ENCODE measurements at places on chromosomes 1 and 21.

GRCh38 chr1:93821423-93822144 lies 57.4 kb downstream of the DNTTIP2 start:
- DNase-seq, result no peak

DNA sequence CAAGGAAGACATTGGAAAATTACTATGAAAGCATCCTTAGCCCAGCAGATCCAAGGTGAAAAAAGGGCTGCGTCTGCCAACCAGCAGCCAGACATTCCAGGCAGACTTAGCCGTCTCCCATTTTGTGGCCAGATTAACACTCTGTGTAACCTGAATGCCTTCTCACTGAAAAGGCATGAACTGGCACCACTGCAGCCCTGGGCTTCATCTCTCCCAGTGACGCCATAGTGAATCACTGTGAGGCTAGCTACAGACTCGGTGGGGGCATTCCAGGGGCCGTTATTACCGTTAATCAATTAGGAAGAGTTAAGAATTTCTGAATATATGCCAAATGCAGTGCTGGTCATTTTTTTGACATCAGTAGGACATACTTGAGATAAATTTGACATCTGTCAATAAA lies 627.4 kb downstream of the LMO4 start:
- no peak for DNase-seq

- no peak for DNase-seq
These were observed 44.3 kb downstream of the CD34 start for GRCh38 chr1:207866471-207867135.

DNA sequence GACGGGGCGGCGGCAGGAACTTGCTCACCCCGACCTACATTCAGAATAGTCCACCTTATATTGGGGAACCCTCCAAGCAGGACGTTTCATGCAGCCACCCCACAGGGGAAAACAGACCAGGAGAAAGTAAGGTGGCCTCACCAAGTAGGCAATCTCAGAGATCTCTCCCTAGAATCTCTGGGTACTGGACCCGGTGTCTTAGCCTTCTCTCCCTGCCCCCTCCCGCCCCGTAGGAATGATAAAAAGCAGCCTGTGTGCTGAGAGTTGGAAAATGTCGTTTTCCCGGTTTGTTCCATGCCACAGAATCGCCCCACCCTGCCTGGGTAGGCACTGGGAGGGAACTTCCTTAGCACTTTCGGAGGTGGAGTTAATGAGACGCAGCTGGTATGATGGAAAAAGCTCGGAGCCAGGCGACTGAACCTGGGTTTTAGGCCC lies 789 bp upstream of the PTPN14 start:
- DNase-seq, result peak; percentile 90

GRCh38 chr1:53658489-53659230 lies 80.3 kb downstream of the GLIS1 start:
- DNase-seq, result no peak
